M059J (cell line): ENCODE measurements at places on chromosomes 1 and 21.

DNA sequence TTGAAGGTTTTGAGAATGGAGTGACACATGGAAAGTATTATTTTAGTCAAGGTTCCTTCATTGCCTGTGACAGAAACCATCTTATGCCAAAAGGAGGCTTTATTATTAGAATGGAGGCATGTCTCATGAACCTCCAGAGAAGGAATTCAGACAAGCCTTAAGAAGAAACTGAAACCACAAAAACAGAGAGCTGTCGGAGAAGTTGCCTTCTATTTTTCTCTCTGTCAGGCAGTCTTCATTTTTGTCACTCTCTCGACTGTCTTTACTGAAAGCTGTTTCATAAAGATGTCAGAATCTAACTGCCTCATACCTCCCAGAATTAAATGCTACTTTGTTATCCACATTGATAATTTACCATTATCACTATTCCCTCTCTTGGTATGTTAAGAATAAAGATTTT is 434.7 kb upstream of the ADGRL4 start:
- DNase-seq: no peak

GRCh38 chr1:24493785-24494184 is 8.9 kb upstream of the RCAN3 start:
- no peak for DNase-seq

- peak; percentile 73 for DNase-seq
Observed at GRCh38 chr1:246569248-246570238, 3.3 kb downstream of the CNST start.

DNA sequence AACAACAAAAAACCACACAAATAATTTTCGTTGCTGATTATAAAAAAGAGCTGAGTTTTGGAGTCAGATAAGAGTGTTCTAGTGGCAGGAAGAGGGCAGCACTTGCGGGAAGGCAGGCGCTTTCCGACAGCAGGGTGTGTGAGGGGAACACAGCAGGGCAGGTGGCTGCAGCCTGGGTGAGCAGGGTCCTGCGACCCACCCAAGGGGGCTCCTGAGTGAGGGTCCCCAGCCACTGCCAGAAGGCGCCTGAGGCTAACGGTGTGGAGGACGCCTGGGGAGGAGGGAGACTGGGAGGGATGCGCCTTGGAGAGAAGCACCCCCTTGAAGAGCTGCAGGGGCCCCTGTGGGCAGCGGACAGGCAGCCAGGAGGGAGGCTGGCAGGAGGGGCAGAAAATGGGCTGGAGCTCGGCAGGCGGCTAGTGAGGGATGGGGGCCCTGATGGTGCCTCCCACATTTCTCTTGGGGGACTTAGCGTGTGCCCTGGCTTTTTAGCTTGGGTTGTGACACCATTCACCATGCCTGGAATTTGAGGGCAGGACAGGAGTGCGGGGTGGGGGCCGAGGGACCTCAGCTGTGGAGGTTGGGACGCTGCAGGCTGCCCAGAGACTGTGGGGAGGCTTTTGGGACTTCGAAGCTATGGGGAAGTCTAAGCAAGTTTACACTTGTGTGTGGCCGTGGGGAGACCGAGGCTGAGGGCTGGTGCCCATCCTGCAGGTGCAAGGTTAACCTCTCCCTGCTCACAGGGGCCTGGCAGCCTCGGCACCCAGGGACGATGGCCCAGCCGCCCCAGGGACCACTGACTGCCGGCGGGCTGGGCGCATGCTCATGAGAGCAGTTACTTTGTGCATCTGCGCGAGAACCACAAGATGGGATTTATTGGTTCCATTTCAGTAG is 111.4 kb downstream of the SIK1 start:
- DNase-seq: no peak

DNA sequence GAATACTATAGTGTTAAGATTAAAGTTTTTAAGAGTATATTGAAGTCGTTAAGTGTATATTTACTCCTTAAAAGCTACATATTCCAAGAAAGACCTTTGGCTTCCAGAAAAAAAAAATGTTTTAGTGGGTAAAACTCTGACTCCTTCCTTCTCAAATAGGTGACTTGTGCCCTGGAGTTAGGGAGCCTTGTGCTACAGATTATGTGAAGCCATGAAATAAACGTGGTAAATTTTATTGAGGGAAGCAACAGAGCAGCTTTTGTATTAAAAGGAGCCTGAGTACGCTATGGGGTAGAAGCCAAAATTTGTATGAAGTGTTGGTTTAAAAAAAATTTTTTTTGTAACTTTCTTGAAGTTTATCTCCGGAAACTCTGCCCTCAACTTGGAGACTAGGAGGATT is 994 bp downstream of the RO60 start:
- DNase-seq: peak; percentile 10
